HT-29 (cell line): ENCODE measurements at places on chromosomes 1 and 21. TPM values are rescaled to one million over a fixed set of nuclear protein-coding genes. Genes with fewer than 3 reads are reported as not detected.

Gene AGMAT
- 52.1 and 62.5 TPM in 2 replicates for total RNA-seq

Gene CIART
- total RNA-seq, result not detected in 2 replicates

Gene PGLYRP4
- not detected in 2 replicates for total RNA-seq

Gene PCAT6
- not detected in 2 replicates for total RNA-seq

Gene SPATA45
- not detected in 2 replicates for total RNA-seq

Gene RGSL1
- not detected in 2 replicates for total RNA-seq

Gene ERICH3
- not detected in 2 replicates for total RNA-seq

Gene PRDM15
- 6.2 and 10.9 TPM in 2 replicates for total RNA-seq

Gene OR2T33
- total RNA-seq, result not detected in 2 replicates

Gene BRDT
- total RNA-seq, result not detected in 2 replicates

Gene TAS1R3
- total RNA-seq, result 0.89 and 1.6 TPM in 2 replicates

Gene MYBPH
- total RNA-seq, result not detected in 2 replicates

Gene ARID4B
- total RNA-seq, result 30.0 and 34.5 TPM in 2 replicates

GRCh38 chr1:203153989-203154821, 21.4 kb downstream of the MYBPH start:
- no peak for DNase-seq

DNA sequence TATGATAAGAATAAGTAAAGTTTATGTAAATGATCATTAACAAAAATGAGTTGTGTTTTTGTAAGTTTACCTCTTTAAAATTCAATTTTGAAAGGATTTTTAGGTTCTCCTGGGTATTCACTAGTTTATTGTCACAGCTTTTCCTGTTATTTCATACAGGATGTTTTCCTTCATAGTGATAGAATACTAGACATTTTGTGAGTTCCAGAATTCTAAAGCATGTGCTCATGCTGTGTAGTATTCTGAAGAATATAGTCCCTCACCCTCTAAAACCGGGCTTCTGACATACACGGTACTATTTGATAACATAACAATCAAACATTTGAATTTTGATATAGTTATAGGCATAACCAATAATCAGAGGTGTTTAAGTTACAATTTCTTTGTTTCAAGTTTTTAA, 10.7 kb downstream of the LRRC8C start:
- no peak for DNase-seq

GRCh38 chr1:32744071-32744425, 41.5 kb upstream of the SYNC start:
- no peak for DNase-seq

- no peak for DNase-seq
Observed at GRCh38 chr1:173570370-173571007, 32.4 kb downstream of the SLC9C2 start.

DNA sequence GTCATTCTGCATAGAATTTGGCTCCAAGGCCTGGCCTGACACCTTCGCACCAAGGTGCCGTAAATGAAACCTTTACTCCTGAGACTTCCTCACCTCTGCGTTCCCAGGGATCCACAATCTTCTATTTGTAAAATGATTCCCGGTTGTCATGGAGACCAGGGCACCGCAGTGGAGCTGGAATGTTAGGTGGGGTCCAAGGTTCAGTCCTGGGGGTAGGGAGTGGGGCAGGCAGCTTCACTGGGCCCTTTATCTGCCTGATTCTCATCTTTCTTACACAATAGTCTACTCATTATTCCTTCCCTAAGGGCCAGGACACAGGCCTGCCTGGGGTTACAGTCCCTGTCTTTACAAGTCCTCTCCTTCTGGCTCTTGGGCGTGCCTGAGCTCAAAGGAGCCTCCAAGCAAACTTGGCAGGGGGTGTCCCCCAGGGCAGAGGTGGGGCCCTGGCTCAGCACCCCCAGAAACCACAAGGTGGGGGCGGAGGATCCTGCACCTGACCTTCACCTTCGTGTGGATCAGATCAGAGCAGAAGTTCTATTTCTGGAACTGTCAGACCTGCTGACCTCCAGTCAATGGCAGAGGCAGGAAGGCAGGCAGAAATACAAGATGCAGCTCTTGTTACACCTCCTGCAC, 51.1 kb downstream of the RIPK4 start:
- peak; percentile 91 for DNase-seq

DNA sequence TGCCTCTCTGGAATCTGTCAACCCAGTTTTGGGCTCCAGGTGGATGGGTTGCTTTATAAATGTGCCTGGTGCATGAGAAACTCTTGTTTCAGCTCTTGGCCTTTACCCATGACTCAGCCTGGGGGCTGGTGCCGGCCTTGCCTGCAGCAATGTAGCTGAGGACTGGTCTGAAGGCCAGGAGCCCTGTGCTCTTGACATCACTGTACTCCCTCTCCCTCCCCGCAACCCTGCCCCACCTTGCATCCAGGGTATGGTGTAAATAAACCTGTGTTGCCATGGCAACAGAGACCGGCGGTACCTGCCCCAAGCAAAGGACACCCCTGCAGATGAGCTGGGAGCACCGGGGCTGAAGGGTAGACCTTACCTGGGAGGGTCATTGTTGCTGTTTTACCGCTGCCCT, 13.3 kb downstream of the FAM151A start:
- DNase-seq, result no peak

- no peak for DNase-seq
Observed at GRCh38 chr21:43696214-43696613, 22.7 kb upstream of the PDXK start.

DNA sequence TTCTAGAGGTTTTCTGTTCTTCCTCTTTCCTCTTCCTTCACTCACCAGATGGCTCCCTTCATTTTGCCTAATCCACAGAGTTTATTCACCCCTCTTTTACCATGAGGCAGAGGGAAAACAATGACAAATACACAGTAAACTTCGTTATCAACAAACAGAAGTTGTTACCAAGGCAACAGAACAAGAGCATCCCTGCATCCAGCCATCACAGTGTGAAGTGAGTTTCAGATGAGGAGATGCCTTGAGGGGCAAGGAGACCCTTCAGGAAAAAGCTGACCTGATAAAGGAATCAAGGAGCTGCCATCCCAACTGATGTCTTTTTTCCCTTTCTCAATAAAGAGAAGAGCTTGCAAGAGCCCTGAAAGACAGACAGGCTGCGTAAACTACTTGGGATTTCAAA, 195.3 kb downstream of the BRINP2 start:
- DNase-seq, result no peak

DNA sequence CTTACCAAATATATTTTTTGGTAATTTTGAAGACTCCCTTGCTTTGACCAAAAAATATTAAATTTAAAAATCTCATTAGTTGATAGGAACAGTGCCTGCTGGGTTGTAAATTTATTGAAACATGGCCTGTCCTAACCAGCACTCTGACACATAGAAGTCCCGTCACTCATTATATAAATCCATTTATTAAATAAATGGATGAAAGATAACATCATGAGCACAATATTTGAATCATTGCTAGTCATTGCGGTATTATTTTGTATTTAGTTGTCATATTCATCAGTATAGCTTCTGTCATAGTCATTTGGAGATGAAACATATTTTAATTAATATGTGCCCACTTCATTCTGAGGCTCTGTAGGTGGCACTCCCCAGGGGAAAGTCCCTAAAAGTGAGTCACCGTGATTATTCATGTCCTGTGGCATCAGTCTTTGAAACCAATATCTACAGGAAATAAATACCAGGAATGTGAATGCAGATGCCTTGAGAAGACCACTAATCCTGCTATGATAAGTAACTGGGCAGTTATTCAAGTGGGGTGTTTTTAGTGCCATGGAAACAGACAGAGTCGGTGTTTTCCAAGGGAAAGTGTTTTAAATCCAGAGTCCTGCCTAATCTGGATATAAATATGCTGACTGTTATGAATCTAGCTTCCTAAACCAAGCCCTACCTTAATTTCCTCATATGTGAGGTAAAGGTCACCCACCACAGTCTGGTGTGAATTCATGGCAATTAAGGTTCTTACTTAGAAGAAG, 302.0 kb downstream of the DUSP10 start:
- DNase-seq, result peak; percentile 44

GRCh38 chr1:182391028-182391361, 595 bp downstream of the GLUL start:
- no peak for DNase-seq

- no peak for DNase-seq
Observed at GRCh38 chr1:209756615-209757445, 977 bp downstream of the TRAF3IP3 start.

DNA sequence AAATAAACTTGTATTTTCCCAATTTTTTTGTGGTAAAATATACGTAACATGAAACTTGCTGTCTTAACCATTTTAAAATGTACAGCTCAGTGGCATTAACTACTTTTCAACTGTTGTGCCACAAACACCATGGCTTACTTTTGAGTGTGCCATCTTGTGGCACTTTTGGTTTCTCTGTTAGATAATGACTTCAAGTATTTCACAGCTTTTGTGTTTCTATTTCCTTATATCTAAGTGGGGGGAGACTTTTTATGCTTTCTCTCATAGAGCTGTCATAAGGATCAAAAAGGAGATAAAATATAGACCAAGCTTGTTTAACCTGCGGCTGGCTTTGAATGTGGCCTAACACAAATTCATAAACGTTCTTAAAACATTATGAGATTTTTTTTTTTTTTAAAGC, 44.3 kb downstream of the CDC14A start:
- no peak for DNase-seq

GRCh38 chr1:241225741-241226140, 131.3 kb downstream of the RGS7 start:
- no peak for DNase-seq

- DNase-seq, result no peak
Observed at GRCh38 chr21:45997495-45998275, 16.1 kb downstream of the COL6A1 start.

DNA sequence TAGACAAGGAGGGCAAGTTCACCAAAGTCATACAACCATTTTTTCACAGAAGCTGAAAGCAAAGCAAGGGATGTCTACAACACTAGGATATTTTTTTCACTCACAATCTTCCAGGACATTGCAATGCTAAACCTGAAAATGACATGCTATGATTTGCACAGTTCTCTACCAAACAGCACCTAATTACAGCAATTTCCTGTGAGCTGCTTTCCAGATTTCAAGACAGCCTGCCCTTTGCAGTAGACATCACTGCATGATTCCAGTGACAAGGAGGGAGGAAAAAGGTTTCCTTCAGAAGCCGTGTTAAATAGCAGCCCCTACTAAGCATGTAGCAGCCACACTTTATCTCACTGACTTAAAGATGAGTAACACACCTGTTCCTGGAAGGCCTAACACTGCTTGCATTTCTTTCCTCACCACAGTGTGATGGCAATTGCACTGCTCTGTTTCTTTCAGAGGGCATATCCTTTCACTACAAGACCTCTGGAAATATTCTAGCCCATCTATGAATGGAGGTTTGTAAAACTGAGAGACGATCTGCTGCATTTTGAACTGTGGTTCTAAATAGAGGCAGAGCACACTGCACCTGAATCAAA, 97.1 kb downstream of the DUSP10 start:
- DNase-seq, result no peak

DNA sequence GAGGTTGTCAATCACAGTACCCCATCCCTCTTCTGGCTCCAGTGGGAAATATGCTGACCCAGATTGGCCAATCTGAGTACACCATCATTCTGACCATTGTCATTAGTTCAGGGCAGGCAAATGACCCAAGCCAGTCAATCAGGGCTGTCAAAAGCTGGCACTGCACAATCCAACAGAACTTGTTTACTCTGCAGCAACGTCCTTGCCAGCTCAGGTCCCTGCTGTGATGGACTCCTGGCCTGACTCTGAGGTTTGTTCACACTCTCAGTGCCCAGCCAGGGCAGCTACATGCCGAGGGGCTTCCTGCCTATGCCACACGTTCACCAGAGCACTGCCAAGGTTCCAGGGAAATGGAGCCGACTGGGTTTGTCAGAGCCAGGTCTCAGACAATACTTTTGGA, 14.7 kb upstream of the OVAAL start:
- DNase-seq, result no peak

GRCh38 chr21:35386491-35387079, 337.5 kb upstream of the RUNX1 start:
- no peak for DNase-seq

GRCh38 chr1:196608390-196609369, at the start of gene KCNT2:
Gene KCNT2, minus strand, starts transcription at chr1:196608440. Its CDS starts 131 bp downstream, at chr1:196608309.
- no peak for DNase-seq
